NCI-H2029 treated with DMSO at 0.1 percent for 48 hours (cell line): ENCODE measurements at places on chromosomes 16 and 17.

DNA sequence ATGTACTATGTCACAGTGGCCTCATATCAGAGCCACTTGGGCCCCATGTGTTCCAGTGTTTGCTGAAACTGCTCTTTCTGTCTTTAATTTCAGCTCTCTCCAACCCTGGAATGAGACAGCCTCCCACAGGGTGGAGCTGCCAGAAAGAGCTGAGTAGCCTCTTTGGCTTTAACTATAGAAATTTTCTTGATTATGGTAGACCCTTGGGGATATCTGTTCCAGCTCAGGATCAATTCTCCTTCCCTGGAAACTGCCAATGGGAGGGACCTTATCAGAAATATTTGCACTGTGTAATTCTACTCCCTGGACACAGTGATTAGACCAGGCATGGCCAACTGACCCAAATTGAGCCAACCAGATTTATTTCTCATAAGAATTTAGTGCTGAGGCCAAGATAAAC is 39.0 kb upstream of the KDM8 start:
- DNase-seq, result no peak

GRCh38 chr16:2971134-2971984 is 2.2 kb downstream of the PAQR4 start:
- DNase-seq, result no peak

DNA sequence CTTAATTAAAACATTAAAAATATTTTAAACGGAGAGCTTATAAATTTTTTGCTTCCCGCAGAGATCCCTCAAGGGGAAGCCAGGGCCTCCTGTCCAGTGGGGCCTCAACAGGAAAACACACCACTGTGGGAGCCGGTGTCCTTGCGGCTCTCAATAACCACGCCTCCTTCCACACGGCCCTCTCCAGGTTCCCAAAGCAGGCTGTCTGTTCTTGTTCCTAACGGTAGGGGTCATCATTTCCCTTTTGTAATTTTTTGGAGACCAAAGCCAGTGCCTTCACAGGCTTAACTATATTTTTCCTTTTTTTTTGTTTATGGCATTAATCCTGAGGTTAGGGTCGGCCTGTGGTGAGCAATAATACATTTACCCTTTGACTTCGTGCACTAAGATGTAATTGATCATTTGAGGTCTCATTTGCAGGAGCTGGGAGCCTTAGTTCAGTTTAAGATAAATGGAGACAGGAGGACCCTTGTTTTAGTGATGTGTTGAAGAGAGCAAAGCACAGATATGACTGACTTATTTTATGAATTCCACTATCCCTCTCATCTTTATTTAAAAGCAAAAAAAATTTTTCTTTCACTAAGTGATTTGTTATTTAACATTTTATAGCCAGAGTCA is 77.5 kb upstream of the N4BP1 start:
- DNase-seq, result peak; percentile 69

GRCh38 chr17:29256735-29257466 is 10.2 kb downstream of the CRYBA1 start:
- no peak for DNase-seq

GRCh38 chr17:56976941-56977608 is 856 bp upstream of the SCPEP1 start:
- no peak for DNase-seq
